Tibial nerve (tissue), 4 donors: ENCODE measurements at places on chromosomes 7 and 10. TPM values are rescaled to one million over a fixed set of nuclear protein-coding genes. Genes with fewer than 3 reads are reported as not detected.
A peak's percentile ranks its signal among the peaks of the same experiment; 100 is the strongest.

GRCh38 chr7:16066805-16067459, 354.4 kb downstream of the CRPPA start:
- H3K36me3 ChIP-seq, result no peaks in the 10 kb centered on the region
- H3K27ac ChIP-seq, result peak overlapping the region; percentile 86
- no peak overlapping the region for H3K4me3 ChIP-seq
- peaks cover 43% of the 10 kb centered on the region for H3K4me1 ChIP-seq
- H3K27me3 ChIP-seq, result no peaks in the 10 kb centered on the region
- no peak for DNase-seq

DNA sequence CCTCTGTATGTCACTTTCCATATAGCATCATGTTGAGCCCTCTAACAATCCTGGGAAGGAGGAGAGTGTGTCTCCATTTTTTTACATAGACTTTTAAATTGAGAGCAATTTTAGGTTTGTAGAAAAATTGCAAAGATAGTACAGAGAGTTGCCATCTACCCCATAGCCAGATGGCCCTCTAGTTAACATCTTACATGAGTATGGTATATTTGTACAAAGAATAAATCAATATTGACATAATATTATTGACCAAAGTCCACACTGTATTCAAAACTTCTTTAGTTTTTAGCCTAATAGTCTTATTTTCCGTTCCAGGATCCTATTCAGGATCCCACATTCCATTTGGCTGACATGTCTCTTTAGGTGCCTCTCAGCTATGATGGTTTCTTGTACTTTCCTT, 274.6 kb upstream of the PLPP4 start:
- no peak overlapping the region for H3K4me3 ChIP-seq
- no peak for DNase-seq
- H3K36me3 ChIP-seq, result no peaks in the 10 kb centered on the region
- H3K27me3 ChIP-seq, result no peaks in the 10 kb centered on the region
- no peak overlapping the region for H3K27ac ChIP-seq

DNA sequence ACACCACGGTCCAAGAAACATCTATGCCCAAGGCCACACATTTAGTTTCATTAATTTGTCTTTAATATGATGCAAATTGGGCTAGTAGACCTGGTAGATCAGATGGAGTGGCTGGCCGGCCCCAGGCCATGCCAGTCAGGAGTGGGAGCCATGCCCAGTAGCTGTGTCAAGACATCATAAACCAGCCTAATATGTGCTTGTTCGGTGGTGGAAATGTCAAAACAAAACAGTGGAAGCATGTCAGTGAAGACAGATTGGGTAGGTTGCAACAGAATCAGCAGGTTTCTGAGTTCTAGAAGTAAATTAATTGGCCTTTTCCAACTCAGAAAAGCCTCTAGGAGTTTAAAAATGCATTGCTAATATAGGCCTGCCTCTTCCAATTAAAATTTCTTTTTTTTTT, 124.7 kb downstream of the NRP1 start:
- no peak overlapping the region for H3K4me3 ChIP-seq
- no peak overlapping the region for H3K27ac ChIP-seq
- H3K4me1 ChIP-seq, result no peaks in the 10 kb centered on the region

DNA sequence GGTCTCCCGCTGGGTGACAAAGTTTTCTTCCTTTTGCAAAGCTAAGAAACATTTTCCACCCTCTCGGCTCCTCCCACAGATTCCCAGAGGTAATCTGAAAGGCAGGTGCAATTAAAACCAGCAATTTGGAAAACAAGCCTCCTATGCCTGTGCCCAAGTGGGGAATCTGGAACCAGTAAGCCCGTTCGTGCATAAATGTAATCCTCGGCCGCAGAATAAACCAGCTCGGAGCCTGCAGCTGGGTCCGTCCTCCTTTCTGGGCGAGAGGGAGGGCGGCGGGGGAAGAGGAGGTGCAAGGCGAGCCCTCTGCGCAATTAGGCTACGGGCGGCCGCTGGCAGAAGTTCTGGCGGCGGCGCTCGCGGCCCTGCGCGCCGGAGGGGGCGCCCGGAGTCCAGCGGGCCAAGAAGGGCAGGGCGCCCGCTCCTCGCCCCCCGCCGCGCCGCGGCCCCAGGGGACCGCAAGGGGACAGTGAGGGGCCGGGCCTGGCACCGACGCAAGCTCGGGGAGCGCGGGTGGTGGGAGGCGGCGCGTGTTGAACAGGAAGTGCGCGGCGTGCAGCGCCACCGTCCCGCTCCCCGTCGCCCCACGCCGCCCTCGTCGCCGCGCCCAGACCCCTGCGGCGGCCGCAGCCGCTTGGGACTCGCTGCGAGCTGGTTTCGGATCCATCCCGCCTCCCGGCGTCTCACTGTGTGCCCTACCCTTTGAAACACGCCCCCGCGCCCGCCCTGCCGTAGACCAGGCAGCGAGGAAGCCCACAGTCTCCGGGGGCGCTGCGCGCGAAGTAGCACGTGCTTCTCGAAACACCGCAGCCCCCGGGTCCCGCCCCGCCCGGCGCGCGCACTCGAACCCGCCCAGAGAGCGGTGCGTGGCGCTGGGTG, at the start of gene PRKAG2:
TSS of gene PRKAG2 (minus strand) at position 217 of the 879 bp plus-strand sequence. CDS start 495 bp downstream, outside the sequence.
- H3K4me3 ChIP-seq, result peak within 1 kb of the TSS; percentile 77
- peak within 1 kb of the TSS; percentile 98 for H3K27ac ChIP-seq

- no peak for DNase-seq
- H3K4me1 ChIP-seq, result no peaks in the 10 kb centered on the region
- no peaks in the 10 kb centered on the region for H3K36me3 ChIP-seq
- no peak overlapping the region for H3K4me3 ChIP-seq
- H3K27ac ChIP-seq, result no peak overlapping the region
Observed at GRCh38 chr10:33365871-33366411, 31.5 kb upstream of the NRP1 start.

- H3K4me1 ChIP-seq, result peaks cover 32% of the 10 kb centered on the region
- H3K27ac ChIP-seq, result peak overlapping the region; percentile 74
- no peak for DNase-seq
- no peaks in the 10 kb centered on the region for H3K36me3 ChIP-seq
- no peaks in the 10 kb centered on the region for H3K27me3 ChIP-seq
Observed at GRCh38 chr10:71727105-71727737, 7.6 kb upstream of the C10orf105 start.

DNA sequence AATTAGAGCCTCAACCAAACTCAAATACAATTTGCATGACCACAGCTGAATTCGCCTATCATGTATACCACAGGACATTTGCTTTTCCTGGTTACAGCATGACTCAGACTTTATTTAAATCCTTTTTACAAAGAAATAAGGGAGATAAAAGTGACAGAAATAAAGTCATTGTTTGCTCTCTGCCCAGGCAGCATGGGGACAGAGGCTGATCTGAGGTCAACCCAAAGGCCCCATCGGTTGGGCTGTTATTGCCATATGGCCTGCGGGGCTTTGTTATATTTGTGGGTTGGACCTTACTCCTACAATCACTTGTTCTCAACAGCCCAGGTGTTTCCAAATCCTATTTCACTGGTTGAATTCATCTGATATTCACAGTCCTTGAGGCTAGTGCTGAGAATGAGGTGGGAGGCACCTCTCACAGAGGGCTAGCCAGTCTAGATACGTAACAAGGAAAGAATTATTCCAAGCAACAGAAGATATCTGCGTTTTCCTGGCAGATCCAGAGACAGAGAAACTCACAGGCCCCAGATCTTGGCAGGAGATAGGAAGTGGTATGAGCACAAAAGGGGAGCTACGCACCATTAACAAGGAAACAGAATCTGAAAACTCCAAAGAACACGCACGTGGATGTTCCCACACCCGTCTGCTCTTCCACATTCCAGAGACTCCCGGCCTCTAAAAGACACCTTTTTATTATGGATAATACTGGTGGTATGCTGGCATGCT, 117.3 kb downstream of the HIPK2 start:
- H3K4me3 ChIP-seq, result no peak overlapping the region
- H3K36me3 ChIP-seq, result no peaks in the 10 kb centered on the region
- no peaks in the 10 kb centered on the region for H3K27me3 ChIP-seq
- no peak for DNase-seq

- no peak overlapping the region for H3K27ac ChIP-seq
- no peaks in the 10 kb centered on the region for H3K27me3 ChIP-seq
- no peak for DNase-seq
- H3K4me3 ChIP-seq, result no peak overlapping the region
- H3K36me3 ChIP-seq, result no peaks in the 10 kb centered on the region
Observed at GRCh38 chr10:64368298-64368697, 847.1 kb downstream of the REEP3 start.

- H3K27ac ChIP-seq, result peak overlapping the region; percentile 40
- H3K27me3 ChIP-seq, result no peaks in the 10 kb centered on the region
- DNase-seq, result no peak
- H3K36me3 ChIP-seq, result no peaks in the 10 kb centered on the region
- peak overlapping the region; percentile 79 for H3K4me3 ChIP-seq
Observed at GRCh38 chr10:14952851-14953423, 959 bp downstream of the DCLRE1C start.

Gene PPP1R3A
- not detected for total RNA-seq

Gene SLC18A3
- not detected for total RNA-seq

Gene TMEM213
- total RNA-seq, result not detected
